ENCODE measurements at places on chromosomes 2 and 18.

GRCh38 chr2:241859017-241859435 lies 332 bp upstream of the PDCD1 start:
- DNase-seq: no peak

DNA sequence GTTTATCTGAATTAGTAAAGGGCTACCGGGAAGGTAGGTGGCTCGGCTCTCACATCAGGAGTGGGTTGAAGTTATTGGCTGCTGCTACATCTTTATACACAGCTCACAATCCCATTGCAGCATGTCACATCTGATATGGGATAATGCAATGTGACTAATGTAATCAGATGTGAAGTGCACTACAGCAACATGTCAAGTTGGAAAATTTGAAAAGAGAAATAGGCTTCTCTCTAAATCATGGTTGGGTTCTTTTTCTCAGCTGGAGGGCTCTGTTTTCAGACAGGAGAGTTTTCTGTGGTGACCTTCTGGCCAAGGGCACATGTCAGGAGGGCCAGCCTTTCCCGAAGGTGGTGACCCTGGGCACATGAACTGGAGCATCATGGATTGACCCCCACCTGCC lies 337.5 kb downstream of the HRH4 start:
- DNase-seq: no peak

DNA sequence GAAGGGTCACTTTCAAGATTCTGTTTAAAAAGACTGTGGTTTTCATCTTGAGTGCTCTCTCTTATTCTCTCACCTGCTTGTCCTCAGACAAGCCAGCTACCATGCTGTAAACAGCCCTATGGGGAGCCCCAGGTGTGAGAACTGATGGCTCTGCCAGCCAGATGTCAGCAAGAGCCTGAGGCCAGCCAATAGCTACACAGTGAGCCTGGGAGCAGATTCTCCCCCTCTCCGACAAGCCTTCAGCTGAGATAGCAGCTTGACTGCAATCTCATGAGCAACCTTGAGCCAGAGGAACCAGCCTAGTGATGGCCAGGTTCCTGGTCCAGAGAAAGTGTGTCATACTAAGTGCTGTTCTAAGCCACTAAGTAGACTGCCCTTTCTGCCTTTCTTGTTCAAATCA lies 272.1 kb downstream of the NAPG start:
- DNase-seq: no peak

DNA sequence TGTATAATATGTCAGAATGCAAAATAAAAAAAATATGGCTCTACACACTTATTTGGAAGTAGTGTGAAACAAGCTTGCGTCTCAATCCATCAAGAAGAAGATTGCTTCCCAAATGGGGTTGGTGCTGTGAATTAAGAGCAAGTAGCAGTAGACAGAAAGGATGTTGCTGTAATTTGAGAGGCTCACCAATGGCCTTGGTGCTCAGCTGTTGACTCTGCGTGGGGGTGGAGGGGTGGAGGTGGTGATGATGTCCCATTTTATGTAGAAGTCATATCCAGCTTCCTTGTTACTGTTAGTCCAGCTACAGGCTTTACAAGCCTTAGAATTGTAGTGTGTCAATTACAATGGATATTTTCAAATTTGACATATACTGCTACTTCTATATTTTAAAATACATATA lies 223.4 kb upstream of the RND3 start:
- peak; percentile 22 for DNase-seq

GRCh38 chr2:239858179-239858578 lies 167.0 kb downstream of the NDUFA10 start:
- no peak for DNase-seq

- DNase-seq: no peak
Measured at GRCh38 chr2:174327021-174327840, 7.5 kb upstream of the SP9 start.

DNA sequence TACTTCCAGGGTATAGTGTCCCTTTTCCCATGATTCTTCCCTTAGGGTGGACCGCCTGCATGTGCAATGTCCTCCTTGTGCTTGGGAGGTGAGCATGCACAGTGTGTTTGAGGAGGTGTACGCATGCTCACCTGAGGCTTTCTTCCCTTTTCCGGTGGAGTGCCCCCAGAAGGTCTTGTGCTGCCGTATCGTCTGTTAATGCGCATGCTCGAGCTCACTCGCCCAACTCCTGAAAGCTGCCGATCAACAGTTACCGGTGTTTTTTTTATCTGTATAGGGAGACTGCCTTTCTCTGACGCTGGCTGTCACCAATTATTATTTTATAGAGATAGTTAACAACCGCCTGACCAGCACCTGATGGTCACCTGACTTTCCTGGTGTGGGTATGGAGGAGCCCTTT lies 458.8 kb upstream of the MEX3C start:
- DNase-seq: no peak

- DNase-seq: no peak
Measured at GRCh38 chr2:219851801-219852481, 224.5 kb downstream of the SLC4A3 start.

All from NCI-H1092 treated with DMSO at 0.1 percent for 48 hours (cell line).